ENCODE measurements at places on chromosomes 7 and 10.
A peak's percentile ranks its signal among the peaks of the same experiment; 100 is the strongest.

DNA sequence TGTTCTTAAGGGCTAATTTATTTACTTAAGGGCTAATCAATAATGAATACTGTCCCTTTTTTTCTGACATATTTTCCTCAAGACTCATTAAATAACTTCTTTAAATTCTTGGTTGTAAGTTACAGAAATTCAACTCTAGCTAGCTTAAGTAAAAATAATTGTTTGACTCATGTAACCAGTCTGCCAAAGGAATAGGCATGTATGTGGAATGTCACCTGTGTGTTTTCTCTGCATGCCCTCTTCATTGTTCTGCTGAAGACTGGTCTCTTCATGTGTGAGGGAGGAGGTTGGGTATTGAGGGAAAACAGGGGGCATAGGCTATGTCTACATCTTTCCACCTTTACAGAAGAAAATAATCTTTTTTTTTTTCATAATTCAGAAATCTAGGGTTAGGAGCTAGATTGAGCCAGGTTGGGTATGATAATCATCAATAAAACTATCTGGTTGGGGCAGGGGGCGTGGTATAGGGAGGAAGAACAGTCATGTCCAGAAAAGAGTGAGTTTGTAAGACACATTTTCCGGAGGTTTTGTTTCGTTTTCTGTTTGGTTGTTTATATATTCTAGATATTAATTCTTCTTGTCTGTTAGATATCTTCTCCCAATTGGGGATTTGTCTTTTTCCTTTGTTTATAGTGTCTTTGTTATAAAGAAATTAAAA lies 37.9 kb downstream of the EXOC4 start:
- no peak for DNase-seq

- DNase-seq: no peak
These were observed 3.3 kb upstream of the UNCX start for GRCh38 chr7:1229202-1229947.

DNA sequence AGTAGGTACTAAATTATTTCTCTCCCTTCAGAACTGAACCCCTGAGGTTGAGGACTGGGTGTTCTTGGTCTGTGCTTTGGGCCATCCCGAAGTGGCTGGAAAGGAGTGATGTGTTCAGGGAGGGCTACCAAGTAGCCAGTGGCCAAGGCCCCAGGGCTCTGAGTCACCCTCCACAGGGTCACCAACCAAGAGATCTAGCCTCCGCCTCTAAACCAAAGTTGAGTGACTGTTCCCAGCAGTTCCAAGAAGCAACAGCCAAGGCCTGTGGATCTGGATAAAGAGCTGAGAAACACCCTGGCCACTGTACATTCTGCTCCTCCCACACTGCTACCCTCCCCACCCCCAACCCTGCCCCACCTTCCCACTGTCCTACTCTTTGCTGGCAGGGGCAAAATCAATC lies 35.5 kb upstream of the KCNMA1 start:
- DNase-seq: peak; percentile 7

DNA sequence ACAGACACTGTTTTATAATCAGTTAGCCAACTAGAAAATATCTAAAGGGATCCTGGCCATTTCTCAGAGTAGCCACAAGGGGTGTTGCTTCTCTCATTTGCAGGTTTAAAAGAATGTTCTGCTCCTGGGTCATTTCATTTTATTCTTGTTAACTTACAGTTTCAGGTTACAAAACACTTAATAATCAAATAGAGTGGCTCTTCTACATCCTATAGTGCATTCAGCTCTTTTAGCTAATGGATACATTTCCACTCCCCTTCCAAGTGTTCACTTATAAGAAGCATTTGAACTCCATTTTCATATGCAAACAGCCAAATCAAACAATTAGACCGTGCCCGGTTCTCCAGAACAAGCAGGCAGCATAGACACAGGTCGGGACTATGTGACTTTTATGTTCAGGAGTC lies 117.5 kb downstream of the TRIL start:
- DNase-seq: no peak

DNA sequence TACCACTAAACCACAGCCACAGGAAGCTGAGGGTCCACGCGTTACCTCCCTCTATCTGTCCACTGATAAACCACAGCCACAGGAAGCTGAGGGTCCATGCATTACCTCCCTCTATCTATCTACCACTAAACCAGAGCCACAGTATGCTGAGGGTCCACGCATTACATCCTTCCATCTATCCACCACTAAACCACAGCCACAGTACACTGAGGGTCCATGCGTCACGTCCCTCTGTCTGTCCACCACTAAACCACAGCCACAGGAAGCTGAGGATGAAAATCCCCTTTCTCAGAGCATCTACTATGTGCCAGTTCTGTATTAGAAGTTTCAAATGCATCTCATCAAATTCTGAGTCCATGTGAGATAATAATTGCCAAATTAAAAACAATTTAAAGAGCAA lies 589.3 kb downstream of the DNAJB6 start:
- no peak for DNase-seq

GRCh38 chr7:29883462-29884398 lies 77.4 kb downstream of the WIPF3 start:
- DNase-seq: no peak

DNA sequence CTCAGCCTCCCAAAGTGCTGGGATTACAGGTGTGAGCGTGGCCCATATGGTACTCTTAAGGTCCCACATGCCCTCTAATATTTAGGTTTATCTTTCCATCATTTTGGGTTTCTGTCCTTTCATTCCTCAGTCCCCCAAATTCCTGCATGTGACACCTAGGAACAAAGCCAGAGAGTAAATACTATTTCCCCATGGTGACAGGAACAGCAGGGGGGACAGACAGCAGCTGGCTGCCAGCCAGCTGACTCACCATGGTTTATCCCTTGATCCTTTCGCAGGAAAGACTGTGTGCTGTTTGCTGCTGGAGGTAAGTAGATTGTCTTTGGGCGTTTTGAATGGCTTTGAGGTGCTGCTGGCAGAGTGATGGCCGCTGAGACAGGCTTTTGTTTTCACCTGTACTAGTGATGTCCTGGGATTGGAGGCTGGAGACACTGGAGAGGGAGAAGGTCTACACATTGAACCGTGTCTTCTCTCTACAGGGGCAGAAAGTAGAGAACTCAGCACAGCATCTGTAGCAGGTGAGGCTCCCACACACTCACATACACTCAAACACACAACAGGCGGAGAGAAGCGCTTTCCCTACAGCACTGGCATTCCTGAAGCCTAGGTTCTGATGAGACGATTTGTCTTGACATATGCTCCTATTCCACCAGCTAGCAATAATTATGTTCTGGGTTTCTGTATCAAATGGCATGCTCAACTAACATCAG lies 83.7 kb upstream of the EFCAB10 start:
- DNase-seq: peak; percentile 72

DNA sequence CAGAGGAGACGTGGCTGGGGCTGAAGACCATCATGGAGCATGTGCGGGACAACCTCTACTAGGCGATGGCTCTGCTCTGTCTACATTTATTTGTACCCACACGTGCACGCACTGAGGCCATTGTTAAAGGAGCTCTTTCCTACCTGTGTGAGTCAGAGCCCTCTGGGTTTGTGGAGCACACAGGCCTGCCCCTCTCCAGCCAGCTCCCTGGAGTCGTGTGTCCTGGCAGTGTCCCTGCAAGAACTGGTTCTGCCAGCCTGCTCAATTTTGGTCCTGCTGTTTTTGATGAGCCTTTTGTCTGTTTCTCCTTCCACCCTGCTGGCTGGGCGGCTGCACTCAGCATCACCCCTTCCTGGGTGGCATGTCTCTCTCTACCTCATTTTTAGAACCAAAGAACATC lies 22.0 kb upstream of the CPA5 start:
- DNase-seq: no peak

- peak; percentile 7 for DNase-seq
These were observed 17.8 kb downstream of the NPSR1 start for GRCh38 chr7:34675749-34676374.

DNA sequence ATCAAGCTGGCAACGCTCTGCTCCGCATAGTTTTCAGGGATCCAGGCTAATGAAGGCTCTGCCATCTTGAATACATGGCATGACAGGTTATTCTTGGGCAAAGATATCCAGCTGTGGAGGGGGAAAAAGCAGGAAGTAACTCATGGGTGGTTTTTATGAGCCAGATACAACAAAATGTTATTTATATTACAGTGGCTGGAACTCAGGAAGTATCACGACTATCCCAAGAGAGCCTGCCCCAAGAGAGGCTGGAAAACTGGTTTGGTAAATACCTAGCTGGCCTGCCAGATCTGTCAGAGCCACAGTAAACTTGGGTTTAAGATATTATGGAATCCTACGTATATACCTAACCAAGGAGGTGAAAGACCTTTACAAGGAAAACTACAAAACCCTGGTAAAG lies 462.8 kb upstream of the ANKRD30A start:
- DNase-seq: no peak

- no peak for DNase-seq
These were observed 41.8 kb upstream of the FAM133B start for GRCh38 chr7:92631850-92632487.

DNA sequence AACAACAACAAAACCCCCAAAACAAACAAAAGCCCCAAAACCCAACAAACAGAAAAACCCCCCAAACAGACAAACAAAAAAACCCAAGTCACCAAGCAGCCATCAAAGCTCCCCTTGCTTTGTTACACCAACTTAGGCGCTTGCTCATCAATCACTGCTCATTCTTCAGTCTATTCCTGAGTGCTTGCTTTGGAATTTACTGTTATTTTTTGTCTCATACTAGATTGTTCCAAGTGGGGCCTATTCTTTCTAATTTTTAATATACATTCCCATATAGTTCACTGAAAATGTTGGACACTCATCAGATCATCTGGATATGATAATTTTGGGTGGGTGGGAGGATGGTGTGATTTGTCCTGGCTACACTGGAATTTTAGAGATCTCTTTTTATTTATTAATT lies 126.0 kb upstream of the JCAD start:
- no peak for DNase-seq

DNA sequence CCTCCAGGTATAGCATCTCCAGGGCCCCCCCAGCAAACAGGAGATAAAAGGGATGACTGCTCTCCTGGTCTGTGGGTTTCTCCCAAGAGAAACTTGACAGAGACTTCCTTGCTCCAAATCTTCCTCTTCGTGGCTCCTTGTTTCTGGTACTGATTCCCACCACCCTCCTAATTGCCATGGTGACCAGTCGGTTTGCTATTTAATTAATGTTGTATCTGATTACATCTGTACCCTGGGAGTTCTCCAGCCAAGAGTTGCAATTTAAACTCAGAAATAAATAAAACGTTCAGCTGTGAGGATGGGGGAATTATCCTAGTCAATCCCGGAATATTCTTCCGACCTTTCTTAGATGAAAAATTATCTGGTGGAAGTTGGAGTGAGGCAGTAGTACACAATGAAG lies 264.7 kb downstream of the PAXIP1 start:
- DNase-seq: no peak

DNA sequence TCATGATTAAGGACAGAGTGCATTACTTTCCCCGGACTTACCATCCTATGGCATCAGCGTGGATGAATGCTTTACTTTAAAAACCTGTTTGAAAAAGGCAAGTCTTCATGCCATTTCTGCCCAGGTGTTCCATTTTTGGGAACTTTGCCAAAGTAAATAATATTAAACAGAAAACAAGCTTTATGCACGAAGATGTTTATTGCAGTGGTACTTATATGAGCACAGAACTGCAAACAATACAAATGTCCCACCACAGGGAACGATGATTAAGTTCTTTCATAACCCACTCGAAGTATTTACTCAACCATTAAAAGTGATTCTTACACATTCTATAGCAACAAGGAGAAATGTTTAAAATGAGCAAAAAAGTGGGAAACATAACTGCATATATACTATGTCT lies 109.7 kb upstream of the GDF10 start:
- DNase-seq: no peak
